A549 treated with GW870086 at 1 μM for 4 hours (cell line): ENCODE measurements at places on chromosomes 11 and 22. TPM values are rescaled to one million over a fixed set of nuclear protein-coding genes. Genes with fewer than 3 reads are reported as not detected.

YAP1 gene
- total RNA-seq, result 57.0 to 71.4 TPM (median 65.6 TPM) in 5 replicates

HSD17B12 gene
- total RNA-seq, result 56.7 to 73.7 TPM (median 69.0 TPM) in 5 replicates

KDM4E gene
- total RNA-seq, result not detected in 5 replicates

NCAM1 gene
- not detected in 5 replicates for total RNA-seq

HTR3A gene
- not detected in 5 replicates for total RNA-seq

P2RX6 gene
- total RNA-seq, result 0.58 to 1.2 TPM (median 0.79 TPM) in 5 replicates

CARD10 gene
- 30.4 to 40.6 TPM (median 38.7 TPM) in 5 replicates for total RNA-seq

SCARF2 gene
- total RNA-seq, result 0.71 to 1.6 TPM (median 0.97 TPM) in 5 replicates

MS4A15 gene
- total RNA-seq, result not detected in 5 replicates

DGCR6 gene
- total RNA-seq, result 1.2 to 2.0 TPM (median 1.8 TPM) in 5 replicates

OR52B6 gene
- total RNA-seq, result not detected in 5 replicates

MMP1 gene
- total RNA-seq, result 0.42 to 1.5 TPM (median 0.73 TPM) in 5 replicates

LRRC10B gene
- total RNA-seq, result 0.09 to 0.21 TPM (median 0.17 TPM) in 5 replicates

CRYBB3 gene
- 0.19 TPM in 1 of 5 replicates, not detected in the others for total RNA-seq

DAGLA gene
- 5.1 to 8.2 TPM (median 7.1 TPM) in 5 replicates for total RNA-seq
